ENCODE measurements at places on chromosomes 16 and 17.

DNA sequence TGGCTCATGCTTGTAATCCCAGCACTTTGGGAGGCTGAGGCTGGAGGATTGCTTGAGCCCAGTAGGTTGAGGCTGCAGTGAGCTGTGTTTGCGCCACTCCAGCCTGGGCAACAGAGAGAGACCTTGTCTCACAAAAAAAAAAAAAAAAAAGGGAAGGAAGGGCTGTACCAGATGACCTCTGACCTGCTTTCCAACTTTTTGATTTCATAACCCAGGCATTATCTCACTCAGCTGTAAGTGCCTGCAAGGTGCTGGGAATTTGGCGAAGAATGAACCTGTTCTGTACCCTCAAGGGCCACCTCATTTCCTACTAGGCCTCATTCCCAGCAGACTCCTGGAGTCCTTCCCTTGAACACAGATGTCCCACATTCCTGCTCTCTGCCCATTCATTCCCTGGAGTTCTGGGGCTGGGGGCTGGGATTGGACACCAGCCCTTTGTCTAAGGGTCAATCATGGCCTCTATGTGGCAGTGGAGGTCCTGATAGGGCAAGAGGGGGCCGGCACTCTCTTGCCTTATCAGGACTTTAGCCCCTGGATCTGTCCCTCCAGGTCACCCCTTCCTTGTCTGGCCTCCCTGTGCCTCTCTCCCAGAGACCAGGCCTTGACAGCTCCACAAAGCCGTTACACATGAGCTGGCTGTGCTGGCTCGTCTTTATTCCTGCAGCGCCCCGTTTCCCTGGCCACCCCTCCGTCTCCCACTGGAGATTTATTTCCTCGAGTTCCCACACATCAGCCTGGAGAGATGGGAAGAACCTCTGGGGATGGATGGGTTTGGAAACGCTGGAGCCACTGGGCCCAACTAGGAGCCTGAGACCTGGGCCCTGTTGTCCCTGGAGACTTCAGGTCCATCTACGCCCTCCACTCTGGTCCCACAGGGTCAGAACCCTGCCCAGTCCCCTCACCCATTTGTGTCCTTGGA is 821 bp upstream of the GFAP start:
- no peak for DNase-seq

GRCh38 chr16:2967211-2967631 is 1.9 kb upstream of the PAQR4 start:
- DNase-seq = no peak

- DNase-seq = no peak
Observed at GRCh38 chr17:1304962-1305563, 25.6 kb downstream of the TRARG1 start.

GRCh38 chr17:74215342-74215727 is 2.0 kb downstream of the TTYH2 start:
- DNase-seq = no peak

GRCh38 chr17:40122999-40123810 is 1.4 kb downstream of the MSL1 start:
- DNase-seq = no peak

DNA sequence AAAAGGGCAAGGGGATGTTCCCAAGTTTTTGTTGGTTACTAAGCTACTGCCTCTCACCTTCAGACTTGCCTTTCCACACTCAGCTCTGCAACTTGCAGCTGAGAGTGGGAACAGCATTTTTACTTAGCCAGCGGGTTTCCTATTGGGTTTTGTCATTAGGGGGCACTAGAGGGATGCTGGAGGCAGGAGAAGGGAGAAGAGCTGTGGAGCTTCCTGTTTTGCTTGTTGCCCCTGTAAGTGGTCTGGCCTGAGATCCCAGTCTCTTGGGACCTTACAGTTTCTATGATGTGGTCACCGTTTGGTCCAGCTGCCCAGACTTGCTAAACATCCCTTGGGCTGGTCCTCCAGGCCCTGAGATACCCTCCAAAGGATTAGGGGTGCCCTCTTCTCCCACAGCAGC is 209.6 kb upstream of the NLRP1 start:
- DNase-seq = no peak

DNA sequence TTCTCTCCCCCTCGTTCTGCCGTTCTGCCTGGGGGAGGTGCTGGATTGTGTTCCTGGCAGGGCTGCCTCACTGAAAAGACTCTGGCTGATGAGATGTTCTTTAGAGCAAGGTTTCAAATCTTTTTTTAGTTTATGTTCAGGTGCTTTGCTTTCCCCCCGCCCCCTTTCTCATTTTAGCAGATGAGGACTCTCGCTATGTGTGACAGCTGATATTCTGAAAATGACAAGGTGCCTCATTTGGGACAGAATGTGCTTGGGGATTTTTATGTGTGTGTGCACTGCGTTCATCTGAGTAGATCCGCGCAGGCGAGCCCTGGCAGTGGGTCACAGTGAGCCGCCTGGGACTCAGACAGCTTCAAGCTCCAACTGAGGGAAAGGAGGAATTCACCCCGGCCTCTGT is 205.9 kb downstream of the HS3ST4 start:
- no peak for DNase-seq

GRCh38 chr16:80163339-80163738 is 377.5 kb upstream of the DYNLRB2 start:
- no peak for DNase-seq
